Stimulated activated CD8-positive, alpha-beta memory T cell treated with anti-CD3 and anti-CD28 coated beads, Interleukin-15, amount 100 ng/mL, for 48 hours (primary cell): ENCODE measurements at places on chromosomes 12 and 14.

DNA sequence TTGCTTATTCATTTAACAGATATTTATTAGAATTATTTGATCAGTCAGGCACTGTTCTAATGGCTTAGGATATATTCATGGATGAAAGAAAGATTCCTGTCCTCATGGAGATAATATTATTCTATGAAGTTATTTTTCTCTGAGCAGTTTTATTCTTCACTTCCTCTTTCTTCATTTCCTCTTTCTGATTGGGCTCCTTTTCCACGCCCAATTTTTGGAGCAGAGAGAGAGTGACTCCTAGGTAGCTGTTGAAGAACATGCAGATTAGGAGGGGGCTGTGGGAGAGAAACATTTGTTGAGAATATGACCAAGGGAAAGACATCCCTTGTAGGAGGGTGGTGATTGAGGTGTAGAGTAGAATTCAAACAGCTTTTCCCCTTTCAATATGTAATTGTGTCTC lies 6.0 kb upstream of the YARS2 start:
- no peak for DNase-seq

DNA sequence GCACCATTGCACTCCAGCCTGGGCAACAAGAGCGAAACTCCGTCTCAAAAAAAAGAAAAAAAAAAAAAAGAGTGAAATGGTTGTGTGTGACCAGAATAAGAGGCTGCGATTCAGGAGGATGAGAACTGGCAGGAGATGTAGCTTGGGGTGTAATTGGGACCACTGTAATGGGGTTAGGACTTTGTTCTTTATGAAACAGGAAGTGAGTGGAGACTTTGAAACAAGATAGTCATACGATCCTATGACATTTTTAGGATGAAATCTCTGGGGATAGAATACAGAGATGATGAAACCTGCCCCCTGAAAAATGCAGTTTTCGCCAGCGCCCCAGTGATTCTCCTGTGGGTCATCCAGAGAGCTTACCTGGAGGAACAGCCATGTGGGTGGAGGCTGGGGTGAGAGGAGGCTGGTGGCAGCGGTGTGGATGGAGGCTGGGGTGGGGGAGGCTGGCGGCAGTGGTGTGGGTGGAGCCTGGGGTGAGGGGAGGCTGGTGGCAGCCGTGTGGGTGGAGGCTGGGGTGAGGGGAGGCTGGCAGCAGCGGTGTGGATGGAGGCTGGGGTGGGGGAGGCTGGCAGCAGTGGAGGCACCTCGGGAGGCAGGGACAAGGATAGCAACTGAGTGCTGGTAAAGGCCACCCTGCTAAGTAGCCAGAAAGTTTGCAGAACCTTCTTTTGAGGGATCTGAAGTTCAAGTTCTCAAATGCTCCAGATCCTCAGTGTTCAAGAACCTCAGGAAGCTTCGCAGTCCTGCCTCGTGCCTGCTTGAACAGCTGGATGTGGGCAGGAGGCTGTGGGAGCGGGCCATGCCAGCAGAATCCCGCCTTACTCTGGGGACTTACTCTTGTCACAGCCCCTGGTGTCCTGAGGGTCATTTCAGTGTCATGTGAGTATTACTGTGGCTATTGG lies 20.2 kb downstream of the FBXL14 start:
- DNase-seq: no peak

DNA sequence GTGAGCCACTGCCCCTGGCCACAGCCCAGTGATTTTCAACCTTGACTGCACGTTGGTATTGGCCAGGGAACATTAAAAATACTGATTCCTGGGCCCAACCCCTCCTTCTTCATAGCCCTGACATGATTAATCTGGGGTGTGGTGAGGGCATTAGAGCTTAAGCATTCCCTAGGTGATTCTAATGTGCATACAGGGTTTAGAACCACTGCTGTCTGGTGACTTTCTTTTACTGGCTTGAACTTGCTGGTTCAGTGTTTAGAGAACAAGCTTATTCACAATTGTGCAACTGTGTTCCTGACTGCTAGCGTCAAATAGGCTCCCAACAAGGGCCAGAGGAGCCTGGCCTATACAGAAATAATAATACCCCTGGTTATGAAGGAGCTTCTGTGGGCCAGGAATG lies 488.8 kb upstream of the CCDC196 start:
- no peak for DNase-seq

DNA sequence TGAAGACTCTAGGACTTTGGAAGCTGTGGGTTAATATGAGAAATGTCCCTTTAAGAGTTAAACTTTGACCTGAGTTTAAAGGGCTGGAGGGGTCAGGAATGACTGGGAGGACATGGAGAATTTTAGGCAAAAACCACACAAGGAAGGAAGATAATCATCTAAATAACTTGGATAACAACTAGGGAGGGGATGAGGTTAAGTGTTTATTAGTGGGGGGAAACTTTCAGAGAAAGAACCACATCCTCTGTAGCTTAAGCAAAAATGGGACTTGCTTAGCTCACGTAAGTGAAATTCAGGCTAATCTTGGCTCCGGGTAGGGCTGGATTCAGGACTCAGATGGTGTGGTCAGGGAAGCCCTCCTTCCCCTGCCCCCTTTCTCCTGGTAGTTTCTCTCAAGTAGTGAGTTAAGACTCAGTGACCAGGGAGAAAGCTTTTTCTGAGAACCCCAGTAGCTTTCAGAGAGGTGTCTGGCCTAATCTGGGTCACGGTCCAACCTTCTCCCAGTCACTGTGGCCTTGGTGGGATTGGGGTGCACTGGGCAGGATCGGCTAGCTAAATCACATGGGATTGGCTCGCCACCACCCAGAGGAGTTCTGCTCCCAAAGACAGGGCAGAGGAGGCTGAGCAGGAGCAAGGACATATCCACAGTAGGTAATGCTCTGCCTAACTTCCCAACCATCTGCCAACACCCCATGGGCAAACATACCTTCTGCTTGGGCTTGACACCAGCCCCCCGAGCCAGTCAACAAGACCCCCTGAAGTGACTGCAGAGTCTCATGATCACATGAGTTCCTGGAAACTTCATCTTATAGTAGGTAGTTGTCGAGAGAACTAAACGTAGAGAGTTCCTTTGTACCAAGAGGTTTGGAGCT lies 52.8 kb downstream of the ARF6 start:
- DNase-seq: no peak
